Bladder microvascular endothelial cell (primary cell): ENCODE measurements at places on chromosomes 11 and 22. TPM values are rescaled to one million over a fixed set of nuclear protein-coding genes. Genes with fewer than 3 reads are reported as not detected.

SHISAL1 gene
- under 0.01 TPM in 2 replicates for total RNA-seq

IFITM1 gene
- total RNA-seq, result 4.1 and 31.7 TPM in 2 replicates

APLNR gene
- total RNA-seq, result 6.7 and 11.5 TPM in 2 replicates

OR8B2 gene
- total RNA-seq, result not detected in 2 replicates

CYP2D6 gene
- 0.16 and 0.50 TPM in 2 replicates for total RNA-seq

CBX7 gene
- total RNA-seq, result 2.4 and 8.5 TPM in 2 replicates

TEX54 gene
- total RNA-seq, result not detected in 2 replicates

PIH1D2 gene
- total RNA-seq, result 0.63 and 0.97 TPM in 2 replicates

TUBA8 gene
- total RNA-seq, result 0.32 and 1.0 TPM in 2 replicates

CLMP gene
- 0.06 and 0.32 TPM in 2 replicates for total RNA-seq
